ENCODE measurements at places on chromosomes 13 and 19. TPM values are rescaled to one million over a fixed set of nuclear protein-coding genes. Genes with fewer than 3 reads are reported as not detected.

GRCh38 chr19:29662604-29663404, 2.5 kb upstream of the PLEKHF1 start:
- no peaks in the 10 kb centered on the region for H3K36me3 ChIP-seq
- peak overlapping the region; percentile 99 for H3K27ac ChIP-seq
- DNase-seq = peak; percentile 97
- no peaks in the 10 kb centered on the region for H3K27me3 ChIP-seq

GRCh38 chr13:23980160-23980551, 82.9 kb upstream of the C1QTNF9B start:
- peak overlapping the region; percentile 94 for H3K4me3 ChIP-seq
- H3K36me3 ChIP-seq = no peaks in the 10 kb centered on the region
- peak; percentile 98 for DNase-seq

DNA sequence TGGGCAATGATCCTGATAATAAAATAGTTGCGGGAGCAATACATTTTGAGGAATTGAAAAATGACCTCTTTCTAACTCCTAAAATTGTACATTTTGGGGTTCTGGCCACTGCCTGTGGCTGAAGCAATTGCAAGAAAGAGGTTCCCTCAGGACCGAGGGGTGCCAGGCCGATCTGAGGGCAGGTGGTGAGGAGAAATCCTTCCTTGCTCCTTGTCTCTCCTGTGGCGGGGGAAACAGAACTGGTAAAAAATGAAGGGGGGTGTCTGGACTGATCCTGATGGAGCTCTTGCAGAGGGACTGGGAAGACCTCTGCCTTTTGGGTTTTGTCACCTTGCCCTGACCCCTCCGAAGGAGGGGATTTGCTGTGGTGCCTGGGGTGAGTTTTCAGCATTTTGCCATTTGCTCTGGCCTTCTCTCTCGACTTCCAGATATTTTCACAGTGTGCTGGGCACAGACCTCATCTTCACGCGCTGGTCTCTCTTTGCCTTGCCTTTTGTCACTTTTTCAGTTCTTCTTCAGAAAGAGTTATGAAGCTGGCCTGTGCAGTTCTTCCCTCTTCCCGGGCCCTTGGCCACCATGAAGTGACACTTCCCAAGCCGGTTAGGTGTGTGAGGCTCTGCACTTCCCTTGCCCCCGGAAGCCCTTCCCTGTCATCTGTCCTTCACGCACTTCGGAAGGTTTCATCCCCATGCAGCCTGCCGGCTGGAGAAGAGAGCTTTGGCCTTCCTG, 22.2 kb downstream of the NFIX start:
- H3K4me1 ChIP-seq = peaks cover 79% of the 10 kb centered on the region
- H3K27me3 ChIP-seq = no peaks in the 10 kb centered on the region
- peak; percentile 73 for DNase-seq
- peak overlapping the region; percentile 84 for H3K27ac ChIP-seq
- H3K36me3 ChIP-seq = peaks cover 3% of the 10 kb centered on the region
- H3K4me3 ChIP-seq = peak overlapping the region; percentile 64

DNA sequence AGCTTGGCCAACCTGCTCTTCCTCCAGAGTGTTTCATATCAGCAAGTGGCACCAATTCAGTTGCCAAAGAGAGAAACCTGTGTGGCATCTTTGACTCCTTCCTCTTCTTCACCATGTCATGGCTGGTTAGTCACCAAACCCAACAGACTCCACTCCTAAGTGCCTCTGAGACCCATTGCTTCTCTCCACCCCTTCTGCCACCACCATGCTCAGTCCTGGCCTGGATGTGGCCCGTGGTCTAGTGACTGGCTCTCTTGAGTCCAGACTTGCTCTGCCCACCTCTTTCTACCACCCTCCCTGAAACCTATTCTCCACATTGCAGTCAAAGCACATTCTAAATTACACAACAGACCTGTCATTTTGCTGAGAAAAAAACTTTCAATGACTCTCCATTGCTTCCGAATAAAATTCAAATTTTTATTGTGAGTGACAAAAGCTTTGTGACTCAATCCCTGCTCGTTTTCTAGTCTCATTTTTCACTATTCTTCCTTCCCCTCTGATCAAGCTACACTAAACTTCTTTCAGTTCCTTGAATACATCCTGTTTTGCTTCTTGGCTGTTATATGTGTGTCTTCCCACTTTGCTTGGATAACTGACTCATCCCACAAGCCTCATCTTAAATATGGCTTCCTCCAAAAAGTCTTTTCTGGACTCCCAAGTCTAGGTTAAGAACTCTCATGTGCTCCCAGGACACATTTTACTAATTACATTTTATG, 12.0 kb upstream of the TNFSF11 start:
- H3K36me3 ChIP-seq = no peaks in the 10 kb centered on the region
- H3K4me1 ChIP-seq = peaks cover 6% of the 10 kb centered on the region
- no peaks in the 10 kb centered on the region for H3K27me3 ChIP-seq
- DNase-seq = peak; percentile 76
- H3K4me3 ChIP-seq = no peak overlapping the region

GRCh38 chr13:97574926-97575325, 141.0 kb downstream of the RAP2A start:
- H3K4me1 ChIP-seq = no peaks in the 10 kb centered on the region
- no peaks in the 10 kb centered on the region for H3K36me3 ChIP-seq
- H3K27me3 ChIP-seq = no peaks in the 10 kb centered on the region
- H3K27ac ChIP-seq = no peak overlapping the region
- H3K4me3 ChIP-seq = no peak overlapping the region
- DNase-seq = no peak

DNA sequence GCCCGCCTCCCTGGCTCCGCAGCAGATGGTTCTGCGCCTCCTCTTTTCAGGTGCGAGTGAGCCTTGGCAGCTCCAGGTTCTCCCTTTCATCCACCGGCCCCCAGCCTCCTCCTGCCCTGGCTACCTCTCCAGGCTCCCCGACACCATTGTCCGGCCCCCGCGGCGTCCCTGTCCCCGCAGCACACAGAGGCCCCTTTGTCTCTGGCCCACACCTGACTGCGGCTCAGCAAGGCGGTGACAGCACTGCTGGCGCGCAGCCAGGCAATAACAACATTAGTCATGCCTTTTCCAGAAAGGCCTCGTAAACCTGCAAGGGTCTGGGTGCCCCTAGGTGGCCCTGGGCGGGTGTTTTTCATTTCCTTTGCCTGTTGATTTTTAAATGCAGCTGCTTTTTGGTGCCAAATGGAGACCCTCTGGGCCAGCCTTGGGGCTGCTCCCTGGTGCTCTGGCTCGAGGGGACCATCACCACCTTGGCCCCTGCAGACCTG, 73.2 kb upstream of the MEDAG start:
- peaks cover 14% of the 10 kb centered on the region for H3K27me3 ChIP-seq
- H3K36me3 ChIP-seq = no peaks in the 10 kb centered on the region
- peaks cover 15% of the 10 kb centered on the region for H3K4me1 ChIP-seq
- DNase-seq = no peak
- H3K4me3 ChIP-seq = no peak overlapping the region

GRCh38 chr13:66563076-66563475, 667.1 kb downstream of the PCDH9 start:
- H3K27ac ChIP-seq = no peak overlapping the region
- no peak overlapping the region for H3K4me3 ChIP-seq
- DNase-seq = no peak
- H3K27me3 ChIP-seq = no peaks in the 10 kb centered on the region

GRCh38 chr19:40489882-40490230, 23.1 kb downstream of the SPTBN4 start:
- H3K27ac ChIP-seq = no peak overlapping the region
- H3K4me3 ChIP-seq = no peak overlapping the region
- no peaks in the 10 kb centered on the region for H3K4me1 ChIP-seq
- H3K36me3 ChIP-seq = no peaks in the 10 kb centered on the region
- H3K27me3 ChIP-seq = peaks cover 5% of the 10 kb centered on the region

DNA sequence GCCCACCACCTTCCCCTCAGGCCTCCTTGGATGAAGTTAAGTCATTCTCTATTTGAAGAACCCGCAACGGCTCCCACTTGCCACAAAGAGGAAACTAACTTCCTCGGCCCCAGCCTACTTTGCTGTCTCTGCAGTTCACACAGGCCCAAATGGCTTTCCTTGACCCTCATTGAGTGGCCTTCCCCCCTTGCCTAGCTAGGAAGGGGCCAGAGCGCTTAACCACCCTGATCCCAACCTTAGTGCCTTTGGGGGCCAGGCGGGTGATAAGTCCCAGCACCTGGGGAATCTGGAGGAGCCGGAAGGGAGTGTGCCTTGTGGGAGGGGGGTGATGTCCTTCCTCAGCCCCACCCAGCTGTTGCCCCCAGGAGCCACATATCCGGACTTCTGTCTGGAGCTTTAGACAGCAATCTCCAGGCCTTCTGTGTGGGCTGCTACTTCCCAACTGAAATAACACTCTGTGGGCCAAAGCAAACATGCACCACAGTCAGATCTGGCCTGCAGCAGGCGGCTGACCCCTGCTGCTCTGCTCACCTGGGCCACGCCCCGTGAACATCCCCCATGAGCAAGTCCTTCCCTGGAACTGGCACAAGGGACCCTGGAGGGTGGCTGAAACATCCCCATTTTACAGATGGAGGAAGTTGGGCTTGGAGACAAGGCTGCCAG, 10.5 kb downstream of the NECTIN2 start:
- no peak for DNase-seq
- peaks cover 5% of the 10 kb centered on the region for H3K4me1 ChIP-seq
- H3K4me3 ChIP-seq = no peak overlapping the region
- no peaks in the 10 kb centered on the region for H3K27me3 ChIP-seq
- H3K36me3 ChIP-seq = no peaks in the 10 kb centered on the region

DNA sequence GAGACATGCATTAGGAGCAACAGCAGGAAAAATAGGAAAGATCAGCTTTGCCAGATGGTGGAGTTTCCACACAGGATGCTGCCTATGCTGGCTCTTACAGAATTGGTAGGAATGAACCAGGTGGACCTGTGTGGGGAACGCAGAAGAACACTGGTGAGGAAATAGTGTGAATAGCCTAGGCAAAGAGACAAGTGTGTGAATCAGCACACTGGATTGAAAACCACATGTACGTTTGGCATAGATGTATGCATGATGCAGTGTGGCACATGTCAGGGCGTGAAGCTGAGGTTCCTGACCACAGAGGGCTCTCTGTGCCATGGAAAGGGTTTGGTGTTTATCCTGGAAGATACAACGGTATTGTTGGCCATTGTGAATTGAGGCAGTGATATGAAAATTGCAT, 156.5 kb upstream of the SLC10A2 start:
- no peak for DNase-seq
- H3K27me3 ChIP-seq = no peaks in the 10 kb centered on the region
- no peaks in the 10 kb centered on the region for H3K36me3 ChIP-seq

GRCh38 chr13:105144020-105144419, 1391.4 kb downstream of the EFNB2 start:
- H3K36me3 ChIP-seq = no peaks in the 10 kb centered on the region
- H3K4me3 ChIP-seq = no peak overlapping the region
- H3K27ac ChIP-seq = no peak overlapping the region
- H3K27me3 ChIP-seq = no peaks in the 10 kb centered on the region
- DNase-seq = no peak

- DNase-seq = no peak
- H3K27me3 ChIP-seq = no peaks in the 10 kb centered on the region
- H3K36me3 ChIP-seq = peaks cover 4% of the 10 kb centered on the region
Measured at GRCh38 chr13:73898276-73898675, 235.9 kb downstream of the KLF12 start.

DNA sequence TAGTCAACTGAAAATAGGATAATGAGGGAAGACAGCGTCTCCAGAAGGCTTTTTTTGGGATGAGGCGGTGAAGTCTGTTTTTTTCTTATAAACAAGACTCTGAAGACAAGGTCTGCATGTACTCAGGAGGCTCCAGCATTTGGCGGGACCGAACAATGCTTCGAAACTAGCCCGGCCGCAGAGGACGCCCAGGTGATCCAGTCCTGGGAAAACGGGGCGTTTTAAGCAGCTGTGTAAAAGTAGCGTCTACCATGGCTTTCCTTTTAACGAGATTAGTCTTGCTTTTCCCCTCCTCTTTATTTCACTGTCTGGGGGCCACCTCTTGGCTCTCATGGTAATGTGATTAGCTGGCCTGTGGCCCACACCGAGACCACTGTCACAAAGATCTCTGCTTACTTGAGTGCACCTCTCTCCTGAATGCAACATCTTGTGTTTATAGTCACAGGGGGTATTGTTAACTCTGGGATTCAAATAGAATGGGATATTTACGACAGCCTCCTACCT, 29.4 kb upstream of the GTF3A start:
- H3K36me3 ChIP-seq = no peaks in the 10 kb centered on the region
- no peaks in the 10 kb centered on the region for H3K4me1 ChIP-seq
- no peak for DNase-seq
- H3K27ac ChIP-seq = no peak overlapping the region
- no peak overlapping the region for H3K4me3 ChIP-seq
- H3K27me3 ChIP-seq = peaks cover 29% of the 10 kb centered on the region

DNA sequence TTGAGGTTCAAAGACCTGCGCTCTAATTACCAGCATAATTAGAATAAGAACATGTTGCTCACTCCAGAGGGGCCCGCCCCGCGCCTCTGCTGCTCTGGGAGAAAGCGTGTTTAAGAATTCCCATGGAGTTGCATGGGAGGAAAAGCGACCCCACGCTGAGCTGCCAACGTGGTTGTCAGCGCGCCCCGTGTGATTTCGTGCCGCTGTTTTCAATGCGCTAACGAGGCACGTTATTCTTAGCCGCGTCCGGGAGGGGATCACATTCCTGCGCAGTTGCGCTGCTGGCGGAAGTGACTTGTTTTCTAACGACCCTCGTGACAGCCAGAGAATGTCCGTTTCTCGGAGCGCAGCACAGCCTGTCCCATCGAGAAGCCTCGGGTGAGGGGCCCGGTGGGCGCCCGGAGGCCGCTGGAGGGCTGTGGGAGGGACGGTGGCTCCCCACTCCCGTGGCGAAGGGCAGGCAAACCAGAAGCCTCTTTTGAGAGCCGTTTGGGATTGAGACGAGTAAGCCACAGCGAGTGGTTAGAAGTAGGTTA, 173.8 kb upstream of the SOX1 start:
- no peak for DNase-seq
- H3K4me3 ChIP-seq = no peak overlapping the region
- no peaks in the 10 kb centered on the region for H3K36me3 ChIP-seq
- no peak overlapping the region for H3K27ac ChIP-seq

GRCh38 chr19:29505097-29505824, 20.5 kb upstream of the VSTM2B start:
- DNase-seq = peak; percentile 58
- H3K27me3 ChIP-seq = no peaks in the 10 kb centered on the region
- no peak overlapping the region for H3K27ac ChIP-seq
- no peaks in the 10 kb centered on the region for H3K4me1 ChIP-seq
- no peaks in the 10 kb centered on the region for H3K36me3 ChIP-seq
- no peak overlapping the region for H3K4me3 ChIP-seq

GRCh38 chr19:55301459-55302317, 17.9 kb downstream of the BRSK1 start:
- H3K4me1 ChIP-seq = peaks cover 7% of the 10 kb centered on the region
- peak; percentile 100 for DNase-seq
- no peaks in the 10 kb centered on the region for H3K27me3 ChIP-seq
- peak overlapping the region; percentile 72 for H3K4me3 ChIP-seq
- H3K36me3 ChIP-seq = peaks cover 24% of the 10 kb centered on the region

ZNF571 gene
- 5.6 TPM for total RNA-seq

KLK15 gene
- not detected for total RNA-seq

SHANK1 gene
- total RNA-seq = 1.1 TPM

PRODH2 gene
- not detected for total RNA-seq

OR7D2 gene
- total RNA-seq = not detected

CC2D1A gene
- total RNA-seq = 22.4 TPM

CCDC169 gene
- total RNA-seq = 3.8 TPM
